SW480 (cell line): ENCODE measurements at places on chromosomes 6 and 20.
A peak's percentile ranks its signal among the peaks of the same experiment; 100 is the strongest.

DNA sequence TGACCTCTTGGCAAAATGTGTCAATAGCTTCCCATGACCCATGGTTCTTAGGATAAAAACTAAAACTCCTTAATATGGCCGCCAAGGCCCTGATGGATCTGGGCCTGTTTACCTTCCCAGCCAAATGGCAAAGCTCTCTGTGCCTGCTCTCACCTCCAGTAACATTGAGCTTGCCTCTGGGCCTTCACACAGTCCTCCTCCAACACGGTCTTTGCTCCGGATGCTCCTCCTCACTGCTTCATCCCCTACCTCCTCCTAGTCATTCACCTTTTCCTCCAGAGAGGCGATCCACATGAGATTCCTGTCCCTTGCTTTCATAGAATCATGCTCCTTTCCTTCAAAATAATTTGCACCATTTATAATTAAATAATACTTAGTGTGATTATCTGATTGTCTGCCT, 172.3 kb upstream of the AFDN start:
- DNase-seq = no peak

DNA sequence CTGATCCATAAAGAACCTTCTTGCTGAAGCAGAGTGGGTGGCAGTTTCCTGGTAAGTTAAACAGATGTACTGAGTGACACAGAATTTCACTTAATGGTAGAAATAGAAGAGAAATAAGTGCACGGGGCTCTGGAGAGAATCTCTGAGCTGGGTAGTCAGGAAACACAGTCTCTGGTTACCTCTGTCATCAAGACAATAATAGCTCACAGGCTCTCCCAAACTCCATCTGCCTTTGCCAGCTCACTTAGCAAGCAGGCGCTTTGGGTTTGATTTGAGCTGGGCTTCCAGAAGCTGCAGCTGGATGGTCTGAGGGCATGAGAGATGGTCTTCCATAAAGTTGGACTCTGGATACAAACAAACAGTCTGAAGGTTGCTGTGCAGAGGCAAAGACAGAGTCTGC, 39.6 kb upstream of the PRSS35 start:
- DNase-seq = no peak

DNA sequence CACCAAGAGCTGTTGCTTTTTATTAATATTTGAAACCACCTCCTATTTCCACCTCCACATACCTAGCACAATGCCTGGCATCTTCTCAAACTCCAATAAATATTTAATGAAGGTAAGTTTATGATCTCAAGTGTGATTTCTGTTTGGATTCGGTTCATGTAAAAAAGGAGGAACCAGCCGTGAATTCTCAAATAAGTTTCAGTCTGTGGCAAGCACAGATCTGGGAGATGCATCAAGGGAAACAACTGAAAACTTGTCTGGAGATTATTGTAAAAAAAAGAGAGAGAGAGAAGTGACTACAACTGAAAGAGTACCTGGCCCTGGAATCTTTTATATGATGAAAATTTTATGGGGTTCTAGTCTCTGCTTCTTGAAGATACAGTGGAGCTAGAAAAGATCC, 52.8 kb upstream of the PNRC1 start:
- DNase-seq = no peak

DNA sequence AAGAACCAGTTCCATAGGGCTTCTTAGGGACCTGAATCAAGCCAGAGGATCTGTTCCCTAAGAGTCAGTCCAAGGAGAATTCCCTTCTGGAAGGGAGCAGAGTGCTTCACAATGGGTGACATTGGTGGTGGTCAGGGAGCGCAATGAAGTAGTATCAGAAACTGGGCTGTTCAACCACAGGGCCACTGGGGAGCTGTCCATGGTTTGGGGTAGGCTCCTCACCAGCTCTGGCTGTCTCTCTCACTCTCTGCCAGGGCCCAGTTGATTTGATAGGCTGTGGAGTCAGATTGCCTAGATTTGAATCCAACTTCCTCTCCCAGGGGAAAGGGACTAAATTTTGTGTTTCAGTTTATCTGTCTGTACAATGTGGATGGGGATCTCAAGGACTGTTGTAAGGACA, 36.7 kb upstream of the CHD6 start:
- DNase-seq = peak; percentile 27

- DNase-seq = no peak
Measured at GRCh38 chr20:20793591-20793990, 81.1 kb upstream of the RALGAPA2 start.

- no peak for DNase-seq
Measured at GRCh38 chr6:53547166-53547810, 2.4 kb upstream of the GCLC start.

DNA sequence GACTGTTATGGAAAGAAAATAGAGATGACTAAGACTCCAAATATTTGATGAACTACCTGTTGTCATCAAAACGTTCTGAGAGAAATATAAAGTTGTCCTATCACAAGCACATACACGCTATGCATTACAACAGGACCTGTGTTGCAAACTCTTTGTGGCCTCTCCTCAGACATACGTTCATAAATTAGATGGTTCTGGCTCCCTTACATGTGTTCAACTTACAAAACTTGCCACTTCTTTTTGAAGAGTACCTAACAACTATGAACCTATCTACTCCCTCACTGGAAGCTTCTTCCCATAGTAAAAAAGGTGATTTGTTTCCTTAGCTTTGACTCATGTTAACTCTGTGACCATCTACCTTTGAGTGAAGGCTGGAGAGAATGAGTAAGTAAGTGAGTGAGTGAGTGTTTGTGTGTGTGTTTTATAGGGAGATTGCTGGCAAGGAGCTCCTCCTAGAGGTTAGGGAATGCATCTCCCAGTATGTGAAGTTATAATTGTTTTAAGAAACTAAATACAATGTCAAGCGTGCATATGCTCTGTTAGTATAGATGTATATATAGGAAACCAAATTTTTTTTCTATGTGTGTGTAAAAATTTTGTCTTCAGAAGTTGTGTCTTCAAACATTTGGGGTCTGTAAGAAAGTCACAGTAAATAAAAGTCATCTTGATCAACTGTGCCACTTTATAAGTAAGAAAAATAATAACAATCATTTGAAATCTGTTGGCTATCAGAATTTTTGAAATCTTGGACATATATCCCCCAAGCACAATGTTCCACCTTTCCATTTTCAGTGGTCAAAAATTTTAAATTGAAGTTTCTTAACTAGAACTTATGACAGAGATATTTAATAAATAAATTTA, 1211.1 kb upstream of the GJE1 start:
- peak; percentile 65 for DNase-seq

GRCh38 chr20:11432407-11432806, 485.3 kb upstream of the BTBD3 start:
- no peak for DNase-seq

DNA sequence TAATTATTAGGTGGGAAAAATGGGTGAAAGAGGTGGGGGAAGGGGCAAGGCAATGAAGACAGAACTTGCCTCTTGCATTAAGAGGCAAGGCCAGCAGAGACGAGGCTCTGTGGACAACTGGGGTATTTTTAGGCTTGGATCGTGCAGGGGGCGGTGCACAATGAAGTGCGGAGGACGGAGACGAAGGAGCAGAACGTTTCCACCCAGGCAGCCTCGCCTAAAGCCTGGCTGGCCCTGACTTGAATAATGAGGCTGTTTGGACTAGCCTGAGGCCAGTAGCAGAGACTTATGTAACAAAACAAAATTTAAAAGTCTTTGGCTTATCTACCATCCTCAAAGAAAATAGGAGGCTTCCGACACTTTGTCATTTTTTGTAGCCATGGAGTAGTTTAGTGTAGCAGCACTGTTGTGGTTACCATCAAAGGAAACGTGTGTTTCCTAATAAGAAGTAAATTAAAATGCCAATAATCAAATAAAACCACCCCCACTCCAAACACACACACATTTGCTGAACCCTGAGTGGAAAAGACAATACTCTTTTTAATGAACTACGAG, 370.0 kb upstream of the CNR1 start:
- no peak for DNase-seq

GRCh38 chr6:113631666-113632065, 225.5 kb upstream of the MARCKS start:
- DNase-seq = no peak

- peak; percentile 65 for DNase-seq
Measured at GRCh38 chr6:26550250-26550993, 12.3 kb downstream of the HMGN4 start.

DNA sequence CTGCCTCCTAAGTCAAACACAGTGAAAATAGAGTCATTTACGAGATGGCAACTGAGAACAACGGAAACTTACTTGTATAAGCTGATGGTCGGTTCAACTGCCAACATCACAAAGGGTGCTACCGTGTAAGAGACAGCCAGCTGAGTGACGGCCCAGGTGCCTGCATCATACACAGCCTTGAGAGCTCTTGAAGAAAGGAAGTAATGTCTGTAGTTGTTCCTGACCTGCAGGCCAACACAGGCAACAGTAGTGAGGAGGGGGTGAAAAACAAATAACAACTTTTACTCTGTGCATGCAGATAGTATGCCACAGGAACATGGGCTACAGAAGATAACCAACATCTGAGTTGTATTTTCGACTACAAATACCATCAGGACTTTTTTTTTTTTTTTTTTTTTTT, 102.7 kb downstream of the MBOAT1 start:
- DNase-seq = no peak

GRCh38 chr20:46619445-46619844, 31.8 kb downstream of the SLC13A3 start:
- no peak for DNase-seq

DNA sequence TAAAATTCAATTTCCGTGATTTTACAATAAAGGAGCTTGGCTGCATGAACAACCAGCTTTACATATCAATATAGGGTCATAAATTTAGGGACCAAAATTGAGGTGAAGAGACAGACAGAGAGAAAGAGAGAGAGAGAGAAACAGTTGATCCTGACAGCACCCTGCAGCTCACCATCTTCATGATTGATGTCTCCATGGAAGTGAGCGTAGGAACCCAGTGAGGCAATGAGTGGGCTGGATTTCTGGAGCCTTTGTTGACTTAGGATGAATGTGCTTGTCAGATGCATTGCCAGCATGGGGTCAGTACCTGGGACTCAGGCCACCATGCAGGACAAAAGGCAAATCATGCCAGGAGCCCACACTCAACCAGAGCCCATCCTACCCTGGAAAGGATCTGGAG, 165.1 kb upstream of the SYNDIG1 start:
- DNase-seq = no peak

GRCh38 chr6:167408235-167408869, 83.5 kb downstream of the TTLL2 start:
- no peak for DNase-seq

- no peak for DNase-seq
Measured at GRCh38 chr6:158832026-158832425, 12.9 kb upstream of the EZR start.

GRCh38 chr20:10105046-10105445, 70.3 kb downstream of the ANKEF1 start:
- DNase-seq = no peak

DNA sequence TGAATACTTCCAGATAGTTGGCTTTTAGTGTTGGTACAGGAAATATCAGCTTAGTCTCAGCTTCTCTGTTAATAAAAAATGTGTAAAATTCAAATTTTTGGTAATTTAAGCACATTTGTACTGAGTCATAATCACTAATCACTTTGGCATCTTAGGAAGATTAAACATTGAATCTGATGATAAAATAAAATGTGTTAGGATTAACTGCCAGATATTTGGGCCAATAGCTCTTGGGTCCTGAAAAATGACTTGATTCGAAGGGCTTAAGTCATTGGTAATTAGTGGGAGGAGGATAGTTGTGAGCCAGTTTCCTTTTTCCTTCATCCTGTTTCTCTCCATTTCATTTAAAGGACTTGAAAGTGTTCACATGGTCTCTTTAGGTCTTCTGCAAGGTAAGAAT, 426.1 kb downstream of the RFPL4B start:
- no peak for DNase-seq

- DNase-seq = no peak
Measured at GRCh38 chr6:108174371-108175175, 8.8 kb downstream of the NR2E1 start.

DNA sequence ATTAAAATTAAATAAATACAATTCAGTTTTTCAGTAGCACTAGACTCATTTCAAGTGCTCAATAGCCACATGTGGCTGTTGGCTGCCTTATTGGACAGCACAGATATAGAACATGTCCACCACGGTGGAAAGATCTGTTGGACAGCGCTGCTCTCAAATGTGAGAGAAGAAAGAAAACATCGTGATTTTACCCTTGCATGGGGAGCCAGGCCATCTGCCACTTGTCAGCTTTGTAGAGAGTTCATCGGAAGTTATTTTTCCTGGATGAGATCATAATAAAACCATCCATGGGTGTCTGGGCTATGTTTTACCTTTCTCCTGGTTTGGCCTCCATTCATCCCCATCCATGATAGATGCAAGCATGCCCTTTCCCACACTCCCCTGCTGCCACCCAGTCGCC, 5.8 kb upstream of the KIF3B start:
- no peak for DNase-seq

DNA sequence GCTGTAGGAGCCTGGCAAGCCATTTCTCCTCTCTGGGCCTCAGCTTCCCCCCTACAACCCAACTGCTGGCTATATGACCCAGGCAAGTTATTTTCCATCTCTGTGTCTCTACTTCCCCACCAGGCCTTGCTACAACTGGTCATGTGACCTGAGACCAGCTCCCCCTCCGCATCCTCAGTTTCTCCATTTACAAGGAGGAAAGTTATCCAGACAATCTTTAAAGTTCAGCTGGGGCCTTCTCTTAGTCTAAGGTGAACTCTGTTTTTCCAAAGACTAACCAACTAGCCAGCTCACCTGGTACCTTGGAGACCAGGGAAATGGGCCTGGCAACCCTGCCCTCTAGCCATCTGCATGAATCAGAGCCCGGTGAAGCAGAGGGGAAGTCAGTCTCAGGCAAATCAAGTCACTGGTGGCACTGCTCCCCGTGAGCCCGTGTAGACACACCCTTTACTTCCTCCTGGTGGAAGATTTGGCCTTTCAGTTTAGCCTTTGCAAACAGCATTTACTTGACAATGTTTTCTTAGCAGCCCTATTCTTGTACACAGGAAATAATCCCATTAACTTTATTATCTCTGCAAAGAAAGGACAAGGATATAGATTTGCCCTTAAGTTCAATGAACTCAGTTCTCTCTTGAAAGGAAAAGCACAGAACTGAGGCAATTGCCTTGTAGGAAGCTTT, 157.7 kb downstream of the VEGFA start:
- DNase-seq = no peak

DNA sequence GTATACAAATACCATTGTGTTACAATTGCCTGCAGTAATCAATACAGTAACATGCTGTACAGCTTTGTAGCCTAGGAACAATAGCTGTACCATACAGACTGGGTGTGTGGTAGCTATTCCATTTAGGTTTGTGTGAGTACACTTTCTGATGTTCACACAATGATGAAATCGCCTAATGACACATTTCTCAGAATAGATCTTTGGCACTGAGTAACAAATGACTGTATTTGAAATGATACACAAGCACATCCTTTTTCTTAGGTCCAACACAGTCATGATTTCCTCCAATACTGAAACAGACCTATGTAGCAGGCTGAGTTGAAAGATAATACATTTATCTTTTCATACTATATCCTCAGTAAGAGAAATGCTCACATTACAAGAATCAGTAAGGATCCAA, 13.9 kb downstream of the KHDRBS2 start:
- no peak for DNase-seq

- DNase-seq = no peak
Measured at GRCh38 chr6:81881660-81882059, 129.2 kb upstream of the TENT5A start.

GRCh38 chr6:56914798-56915658, 39.9 kb upstream of the BEND6 start:
- no peak for DNase-seq

GRCh38 chr20:11766961-11767360, 150.7 kb upstream of the BTBD3 start:
- DNase-seq = no peak

GRCh38 chr20:46512943-46513844, at the start of gene ZNF334:
ZNF334 (minus strand) TSS chr20:46513559; CDS start chr20:46512102, 1,457 bp downstream.
- no peak for DNase-seq

GRCh38 chr6:3803627-3804468, 45.3 kb upstream of the FAM50B start:
- DNase-seq = peak; percentile 16
